ENCODE measurements at places on chromosomes 5 and 9.
A peak's percentile ranks its signal among the peaks of the same experiment; 100 is the strongest.

GRCh38 chr9:115593587-115594091, 475.7 kb upstream of the TNC start:
- peak; percentile 4 for DNase-seq

- no peak for DNase-seq
Observed at GRCh38 chr5:14497311-14497710, 84.3 kb upstream of the OTULINL start.

DNA sequence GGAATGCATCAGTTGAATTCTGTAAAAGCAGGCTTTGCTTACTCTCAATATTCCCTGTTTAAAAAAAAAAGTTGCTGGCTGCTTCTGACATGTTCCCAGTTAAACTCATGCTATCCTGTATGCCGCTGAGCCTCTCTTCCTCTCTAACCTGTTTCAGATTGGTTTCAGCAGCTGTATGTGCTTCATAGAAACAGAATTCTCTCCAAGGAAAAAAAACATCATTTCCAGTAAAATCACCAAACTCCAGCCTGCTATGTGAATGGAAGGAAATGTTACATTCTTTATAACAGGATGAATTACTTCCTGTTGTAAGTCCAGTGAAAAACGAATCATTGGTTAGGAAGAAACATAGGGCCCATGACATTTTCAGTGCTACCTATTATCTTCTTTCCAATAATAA, 25.7 kb upstream of the KCNV2 start:
- DNase-seq, result no peak

- peak; percentile 33 for DNase-seq
Observed at GRCh38 chr5:168793841-168794837, 215.0 kb upstream of the PANK3 start.

GRCh38 chr5:119951330-119951934, 322.1 kb downstream of the FAM170A start:
- DNase-seq, result no peak

Data from HepG2 (cell line).